ENCODE measurements at places on chromosomes 5 and 9. TPM values are rescaled to one million over a fixed set of nuclear protein-coding genes. Genes with fewer than 3 reads are reported as not detected.

GRCh38 chr5:169904508-169904907 lies 75.8 kb downstream of the INSYN2B start:
- H3K27me3 ChIP-seq = no peaks in the 10 kb centered on the region
- H3K4me3 ChIP-seq = no peak overlapping the region
- peaks cover 17% of the 10 kb centered on the region for H3K4me1 ChIP-seq
- DNase-seq = no peak
- peaks cover 26% of the 10 kb centered on the region for H3K36me3 ChIP-seq

- no peaks in the 10 kb centered on the region for H3K4me1 ChIP-seq
- no peaks in the 10 kb centered on the region for H3K27me3 ChIP-seq
- H3K4me3 ChIP-seq = no peak overlapping the region
- no peak for DNase-seq
- no peak overlapping the region for H3K27ac ChIP-seq
Measured at GRCh38 chr9:87063871-87064270, 116.6 kb upstream of the GAS1 start.

DNA sequence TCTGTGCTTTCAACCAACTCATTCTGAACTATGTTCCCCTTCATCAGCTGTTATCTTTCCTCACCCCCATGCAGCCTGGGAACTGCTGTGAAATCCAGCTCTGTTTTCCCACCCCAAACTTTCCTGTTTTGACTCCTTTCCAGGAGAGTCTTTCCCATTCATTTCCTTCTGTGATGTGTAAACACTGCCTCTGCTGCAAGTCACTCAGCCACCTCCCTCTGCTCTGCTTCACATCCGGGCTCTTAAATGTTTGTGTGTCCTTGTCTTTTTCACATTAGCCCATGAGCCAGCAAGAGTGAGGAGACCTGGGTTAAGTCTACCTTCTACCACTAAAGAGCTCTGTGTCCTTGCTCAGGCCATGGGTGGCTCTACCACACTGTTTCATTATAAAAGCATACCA lies 137.5 kb downstream of the ICE1 start:
- DNase-seq = no peak
- no peak overlapping the region for H3K27ac ChIP-seq
- no peak overlapping the region for H3K4me3 ChIP-seq

DNA sequence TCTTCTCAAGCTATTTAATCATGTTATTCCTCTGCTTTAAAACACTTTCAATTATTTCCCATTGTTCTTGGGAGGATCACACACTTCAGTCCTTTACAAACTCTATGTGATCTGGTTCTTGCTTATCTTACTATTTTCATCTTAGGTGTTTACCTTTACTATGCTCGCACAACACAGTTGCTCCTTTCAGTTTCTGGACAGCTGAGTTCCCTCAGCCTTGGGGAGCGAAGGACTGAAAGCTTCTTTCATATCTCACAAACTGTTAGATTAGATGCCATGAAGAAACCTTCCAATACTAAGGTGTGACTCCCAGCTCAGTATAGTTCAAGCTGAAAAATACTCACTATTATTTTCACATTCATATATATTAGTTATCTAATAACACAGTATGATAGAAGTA lies 117.9 kb downstream of the CDC42SE2 start:
- H3K4me1 ChIP-seq = peaks cover 76% of the 10 kb centered on the region
- H3K27ac ChIP-seq = peak overlapping the region; percentile 81
- DNase-seq = no peak
- peak overlapping the region; percentile 32 for H3K4me3 ChIP-seq
- peaks cover 54% of the 10 kb centered on the region for H3K36me3 ChIP-seq
- H3K27me3 ChIP-seq = no peaks in the 10 kb centered on the region

CSF2 gene
- 0.61 TPM for total RNA-seq
